ENCODE measurements at places on chromosomes 11 and 22. TPM values are rescaled to one million over a fixed set of nuclear protein-coding genes. Genes with fewer than 3 reads are reported as not detected.

- no peak for DNase-seq
Measured at GRCh38 chr11:5234381-5234834, at the start of gene HBD. Gene HBD (minus strand): TSS chr11:5234483. CDS start chr11:5234433, 50 bp downstream.

DNA sequence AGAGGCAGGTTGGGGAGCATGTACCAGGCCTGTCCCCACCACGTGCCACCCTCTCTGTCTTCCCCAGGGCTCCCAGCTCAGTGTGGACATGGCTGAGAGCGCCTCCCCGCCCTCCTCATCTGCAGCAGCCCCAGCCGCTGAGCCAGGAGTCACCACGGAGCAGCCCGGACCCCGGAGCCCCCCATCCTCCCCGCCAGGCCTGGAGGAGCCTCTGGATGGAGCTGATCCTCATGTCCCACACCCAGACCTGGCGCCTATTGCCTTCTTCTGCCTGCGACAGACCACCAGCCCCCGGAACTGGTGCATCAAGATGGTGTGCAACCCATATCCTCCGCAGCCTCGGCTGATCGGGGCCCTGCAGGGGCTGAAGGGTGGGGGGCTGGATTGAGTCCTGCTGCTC, at the start of gene CACNA1I:
TSS of gene CACNA1I (plus strand) at position 89 of the 400 bp plus-strand sequence. CDS start at position 89, 0 bp downstream.
- no peak for DNase-seq

- DNase-seq: no peak
Measured at GRCh38 chr11:64206457-64207255, at the start of gene FERMT3. Gene FERMT3 (plus strand): TSS chr11:64206721. CDS start chr11:64207365, 644 bp downstream.

Gene TRIM49
- total RNA-seq: 1.1 TPM

Gene ARHGEF17
- total RNA-seq: 43.3 TPM

DNA sequence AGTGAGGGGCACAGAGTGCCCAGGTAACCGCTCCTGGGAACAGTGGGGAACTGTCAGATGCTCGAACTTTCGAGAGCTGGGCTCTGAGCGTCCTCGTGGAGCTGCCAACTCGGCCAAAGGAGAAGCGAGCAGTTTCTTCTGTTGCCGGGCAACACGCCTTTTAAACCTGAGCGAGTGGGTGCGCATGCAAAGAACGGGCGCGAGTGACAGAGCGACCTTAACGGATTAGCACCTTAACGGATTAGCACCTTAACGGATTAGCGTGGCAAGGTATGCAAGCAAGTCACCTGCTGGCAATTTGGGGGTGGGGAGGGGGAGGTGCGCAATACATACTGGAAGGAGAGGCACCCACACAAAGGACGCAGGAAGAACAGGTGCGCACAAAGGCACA, 61.8 kb upstream of the PRODH start:
- DNase-seq: no peak

Gene RSF1
- total RNA-seq: 97.6 TPM

Gene CRYBB2
- total RNA-seq: not detected

Gene CCDC81
- 0.74 TPM for total RNA-seq

DNA sequence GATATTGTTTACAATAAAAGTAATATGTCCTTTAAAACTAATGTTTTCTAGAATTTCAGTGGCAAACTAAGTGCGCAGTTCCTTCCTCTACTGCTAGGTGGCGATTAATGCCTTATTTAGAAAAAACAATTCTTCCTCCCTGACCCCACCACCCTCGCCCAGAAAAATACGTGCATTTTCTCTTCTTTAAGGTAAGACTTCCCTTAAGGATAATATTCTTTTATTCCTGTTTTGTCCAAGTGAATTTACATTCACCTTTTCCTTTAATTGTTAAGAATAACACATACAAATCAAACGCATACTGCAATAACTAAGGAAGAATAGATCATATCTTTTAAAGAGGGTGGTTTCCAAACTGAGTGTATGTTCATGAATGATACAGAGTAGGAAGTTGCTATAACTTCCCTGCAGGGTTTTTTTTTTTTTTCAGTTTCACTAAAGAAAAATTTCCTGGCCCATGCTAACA, 17.0 kb upstream of the PSMA1 start:
- no peak for DNase-seq

DNA sequence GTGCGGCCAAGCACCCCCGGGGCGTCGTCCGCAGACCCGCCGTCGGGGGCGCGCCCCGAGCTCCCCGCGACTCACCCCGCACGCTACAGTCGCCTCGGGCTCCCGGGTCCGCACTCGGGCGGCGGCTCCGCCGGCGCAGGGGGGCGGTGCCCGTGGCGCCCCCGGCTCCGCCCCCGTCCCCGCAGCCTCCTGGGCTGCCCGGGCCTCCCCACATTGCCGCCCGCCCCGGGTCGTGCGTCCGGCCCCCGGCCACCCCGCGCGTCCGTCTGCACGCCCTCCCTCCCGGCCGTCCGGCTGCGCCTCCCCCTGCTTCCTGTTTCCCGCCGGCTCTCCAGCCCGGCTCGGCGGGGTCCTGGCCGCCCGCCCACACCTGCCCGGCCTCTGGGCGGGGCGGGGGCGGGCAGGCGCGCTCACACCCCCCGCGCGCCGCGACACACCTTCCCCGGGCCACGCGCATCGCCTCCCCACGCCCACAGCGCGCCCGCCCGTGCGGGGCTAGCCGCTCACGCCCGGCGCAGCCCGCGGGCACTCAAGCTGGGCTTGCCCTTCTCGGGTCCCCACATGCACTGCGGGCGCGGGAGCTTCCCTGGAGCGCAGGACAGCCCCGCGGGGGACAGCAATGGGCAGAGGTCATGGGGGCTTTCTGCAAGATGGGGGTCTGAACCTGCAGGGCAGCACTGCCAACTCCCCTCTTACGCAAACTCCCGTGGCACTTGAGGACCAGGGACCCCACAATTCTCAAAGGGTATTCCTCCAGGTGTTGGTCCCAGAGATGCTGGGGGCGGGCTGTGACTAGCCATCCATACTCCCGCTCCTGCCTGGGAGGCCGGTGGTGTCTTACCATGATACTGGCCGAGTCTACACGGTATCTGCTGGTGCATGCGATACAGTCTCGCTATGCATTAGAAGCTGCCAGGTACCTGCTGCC, at the start of gene CARD10:
TSS of gene CARD10 (minus strand) at position 148 of the 928 bp plus-strand sequence. CDS start 215 bp downstream, outside the sequence.
- DNase-seq: no peak

DNA sequence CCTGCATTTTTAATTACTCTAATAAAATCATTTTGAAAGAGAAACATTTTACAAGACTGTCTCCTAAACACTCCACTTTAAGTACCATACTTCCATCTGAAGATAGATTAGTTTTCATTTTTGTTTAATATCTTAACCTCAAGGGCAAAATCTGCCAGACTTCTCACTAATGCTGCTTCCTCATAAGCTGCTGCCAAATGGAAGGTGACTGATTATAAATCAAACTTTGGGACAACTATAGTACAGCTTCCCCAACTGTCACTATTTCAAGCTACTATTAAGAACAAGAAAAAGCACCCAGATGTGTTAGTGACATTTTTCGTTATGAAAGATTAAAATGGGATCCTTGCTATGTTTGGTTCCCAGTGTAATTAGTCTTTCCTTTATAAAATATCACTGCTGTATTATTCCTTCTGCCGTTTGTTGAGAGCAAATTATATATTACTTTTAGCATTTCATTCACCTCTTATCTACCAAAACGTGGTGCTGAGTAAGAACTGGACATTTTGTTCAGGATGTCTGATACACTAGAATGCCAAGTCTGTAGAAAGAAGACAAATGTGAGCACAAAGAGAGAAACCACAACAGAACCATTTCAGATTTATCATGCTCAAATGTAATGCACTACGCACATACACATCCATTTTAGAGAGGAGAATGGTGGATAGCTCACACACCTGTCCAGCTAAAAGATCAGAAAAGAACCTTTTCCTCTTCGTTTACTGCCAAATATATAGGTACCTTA, 312.2 kb upstream of the C11orf87 start:
- DNase-seq: no peak

GRCh38 chr11:128642571-128642970, 51.3 kb upstream of the FLI1 start:
- no peak for DNase-seq

GRCh38 chr22:45507798-45508197, 5.1 kb downstream of the FBLN1 start:
- DNase-seq: no peak

Gene CALCA
- not detected for total RNA-seq

Data from glutamatergic neuron (in vitro differentiated cells).